AG20443 (cell line): ENCODE measurements at places on chromosomes 6 and 20.
A peak's percentile ranks its signal among the peaks of the same experiment; 100 is the strongest.

DNA sequence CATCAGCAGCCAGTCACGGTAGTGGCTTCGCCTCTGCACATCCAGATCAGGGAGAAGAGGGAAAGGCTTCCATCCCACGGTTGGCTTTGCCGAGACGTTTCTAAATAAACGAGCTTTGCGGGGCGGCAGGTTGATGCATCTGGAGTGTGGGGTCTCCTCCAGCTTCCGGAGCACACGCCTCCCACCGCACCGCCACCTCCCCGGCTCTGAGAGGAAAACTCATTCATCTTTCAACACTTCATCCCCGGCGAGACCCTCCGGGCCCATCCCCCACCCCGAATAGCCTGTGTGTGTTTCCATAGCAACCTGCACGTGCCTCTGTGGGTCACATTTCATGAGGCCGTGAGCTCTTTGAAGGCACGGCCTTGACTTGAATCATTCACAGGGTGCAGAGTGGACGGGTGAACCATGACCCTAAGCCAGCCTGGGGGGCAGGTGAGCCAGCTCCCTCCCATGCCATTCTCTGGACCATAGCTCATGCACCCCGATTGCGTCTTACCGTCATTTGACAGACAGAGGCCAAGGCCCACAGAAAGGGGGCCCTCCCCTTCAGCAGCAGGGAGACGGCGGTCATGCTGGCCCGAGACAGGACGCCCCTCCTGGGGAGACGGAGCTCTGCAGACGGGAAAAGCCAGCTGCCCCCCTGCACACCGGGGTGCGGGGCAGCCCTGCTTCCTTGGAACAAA lies 16.2 kb upstream of the CHRNA4 start:
- no peak for DNase-seq

DNA sequence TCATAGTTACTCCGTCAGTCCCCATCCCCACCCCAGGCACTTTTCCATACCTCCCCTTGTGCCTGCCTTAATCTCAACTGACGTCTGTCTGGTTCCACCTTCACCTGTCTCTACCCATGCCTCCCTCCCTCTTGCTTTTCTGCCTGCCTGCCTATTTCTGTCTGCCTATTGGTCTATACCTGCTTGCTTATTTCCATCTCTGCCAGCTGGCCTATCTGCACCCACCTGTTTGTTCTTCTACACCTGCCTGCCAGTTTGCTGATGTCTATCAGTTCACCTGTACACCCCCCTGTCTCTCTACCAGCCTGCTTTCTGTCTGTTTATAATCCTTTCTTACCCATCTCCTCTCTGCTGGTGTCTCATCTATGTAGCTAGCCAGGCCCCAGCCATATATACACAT lies 87.5 kb downstream of the RALGAPA2 start:
- DNase-seq, result no peak

GRCh38 chr6:13239530-13240455 lies 88.5 kb downstream of the TBC1D7 start:
- no peak for DNase-seq

- no peak for DNase-seq
These were observed 627 bp upstream of the RPP21 start for GRCh38 chr6:30344191-30344867.

DNA sequence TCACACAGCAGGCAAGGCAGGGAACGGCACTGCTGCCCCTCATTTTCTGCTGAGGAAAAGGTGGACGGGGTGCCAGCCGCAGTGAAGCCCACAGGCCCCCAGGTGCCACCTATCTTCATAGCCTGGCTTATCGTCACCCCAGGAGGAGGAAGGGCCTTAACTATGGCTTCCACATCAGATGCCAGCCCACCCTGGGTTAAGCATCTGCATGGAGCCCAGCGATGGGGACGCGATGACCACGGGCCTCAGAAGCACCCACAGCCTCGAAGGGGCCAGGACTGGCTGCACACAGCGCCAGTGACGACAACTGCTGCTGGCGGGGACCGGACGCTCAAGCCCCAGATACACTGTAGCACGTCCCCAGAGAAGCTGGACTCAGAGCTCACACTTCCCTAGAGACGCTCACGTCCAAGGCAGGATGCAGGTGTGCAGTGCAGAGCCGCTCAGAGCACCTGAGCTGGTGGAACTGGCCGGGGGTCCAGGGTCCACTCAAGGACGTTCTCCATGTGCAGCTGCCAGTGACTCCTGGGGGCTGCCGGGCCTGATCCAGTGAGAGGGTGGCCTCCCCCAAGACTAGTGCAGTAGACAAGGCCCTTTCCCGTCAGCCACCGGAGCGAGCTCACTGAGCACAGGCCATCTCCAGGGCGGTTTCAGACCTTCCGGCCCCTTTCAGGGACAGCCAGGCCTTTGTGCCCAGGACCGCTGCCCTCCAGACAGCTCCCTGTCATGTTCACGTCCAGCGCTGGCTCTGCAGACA lies 83.0 kb downstream of the YTHDF1 start:
- DNase-seq, result no peak

GRCh38 chr20:40902661-40903060 lies 126.0 kb upstream of the TOP1 start:
- no peak for DNase-seq

- no peak for DNase-seq
These were observed 14.2 kb downstream of the ARID1B start for GRCh38 chr6:156791320-156791850.

DNA sequence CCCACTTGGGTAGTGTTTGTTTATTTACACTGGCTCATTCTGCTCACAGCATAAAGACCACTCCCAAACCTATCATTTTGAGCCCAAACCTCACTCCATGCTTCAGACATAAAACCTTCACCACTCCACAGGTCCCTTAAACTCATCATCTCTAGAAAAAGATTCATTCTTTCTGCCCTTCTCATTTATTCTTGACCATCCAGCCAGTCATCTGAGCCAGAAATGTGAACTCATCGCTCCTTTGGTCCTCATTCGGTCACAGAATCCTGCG lies 12.4 kb downstream of the TPMT start:
- no peak for DNase-seq

DNA sequence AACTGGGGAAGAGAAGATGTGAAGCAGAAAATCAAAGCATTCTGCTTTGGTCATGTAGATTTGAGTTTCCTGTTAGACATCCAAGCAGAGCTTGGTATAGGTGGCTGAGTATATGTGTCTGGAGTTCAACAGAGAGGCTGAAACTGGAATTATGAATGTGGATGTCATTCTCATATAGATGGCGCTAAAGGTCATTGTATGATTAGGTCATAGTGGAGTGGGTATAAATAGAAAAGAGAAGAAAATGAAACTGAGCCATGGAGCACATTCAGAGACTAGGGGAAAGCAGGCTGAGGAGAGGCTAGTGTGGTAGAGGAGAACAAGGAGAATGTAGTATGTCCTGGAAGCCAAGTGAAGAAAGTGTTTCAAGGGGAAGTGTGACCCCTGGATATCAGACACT lies 295.6 kb upstream of the PLN start:
- no peak for DNase-seq

- no peak for DNase-seq
These were observed 37.9 kb downstream of the PREX1 start for GRCh38 chr20:48789781-48790472.

GRCh38 chr6:23601811-23602345 lies 524.1 kb upstream of the NRSN1 start:
- DNase-seq, result no peak

- DNase-seq, result no peak
These were observed 122.4 kb downstream of the MAP3K7 start for GRCh38 chr6:90464507-90464906.

DNA sequence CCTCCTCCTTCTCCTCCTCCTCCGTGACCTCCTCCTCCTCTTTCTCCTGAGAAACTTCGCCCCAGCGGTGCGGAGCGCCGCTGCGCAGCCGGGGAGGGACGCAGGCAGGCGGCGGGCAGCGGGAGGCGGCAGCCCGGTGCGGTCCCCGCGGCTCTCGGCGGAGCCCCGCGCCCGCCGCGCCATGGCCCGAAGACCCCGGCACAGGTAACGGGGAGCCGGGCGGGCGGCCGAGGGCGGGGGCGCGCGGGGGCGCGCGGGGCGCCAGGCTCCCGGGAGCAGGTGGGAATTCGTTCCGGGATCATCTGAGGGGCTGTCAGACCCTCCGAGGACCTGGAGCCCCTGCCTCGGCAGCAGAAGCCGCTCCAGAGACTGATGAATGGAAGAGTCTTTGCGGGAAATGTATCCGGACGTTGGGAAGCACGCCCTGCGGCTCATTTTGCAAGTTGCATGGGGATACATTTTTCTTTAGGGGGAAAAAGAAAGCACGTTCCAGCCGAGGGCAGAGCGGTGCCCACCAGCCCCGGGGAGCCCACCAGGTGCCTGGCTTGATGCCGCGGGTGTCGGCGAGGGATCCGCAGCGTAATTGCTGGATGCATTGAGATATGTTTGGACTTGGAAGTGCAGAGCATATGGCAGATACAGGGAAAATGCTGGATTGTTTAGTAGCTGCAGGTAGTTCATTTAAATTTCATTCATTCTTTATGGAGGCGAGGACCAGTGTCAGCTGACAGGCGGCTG lies 394 bp downstream of the MYB start:
- no peak for DNase-seq

- peak; percentile 19 for DNase-seq
These were observed 802.3 kb downstream of the MAFB start for GRCh38 chr20:39886650-39887190.

GRCh38 chr20:49603209-49603627 lies 35.3 kb upstream of the PTGIS start:
- DNase-seq, result no peak
